Hepatocyte (in vitro differentiated cells): ENCODE measurements at places on chromosomes 2 and 18.
A peak's percentile ranks its signal among the peaks of the same experiment; 100 is the strongest.

DNA sequence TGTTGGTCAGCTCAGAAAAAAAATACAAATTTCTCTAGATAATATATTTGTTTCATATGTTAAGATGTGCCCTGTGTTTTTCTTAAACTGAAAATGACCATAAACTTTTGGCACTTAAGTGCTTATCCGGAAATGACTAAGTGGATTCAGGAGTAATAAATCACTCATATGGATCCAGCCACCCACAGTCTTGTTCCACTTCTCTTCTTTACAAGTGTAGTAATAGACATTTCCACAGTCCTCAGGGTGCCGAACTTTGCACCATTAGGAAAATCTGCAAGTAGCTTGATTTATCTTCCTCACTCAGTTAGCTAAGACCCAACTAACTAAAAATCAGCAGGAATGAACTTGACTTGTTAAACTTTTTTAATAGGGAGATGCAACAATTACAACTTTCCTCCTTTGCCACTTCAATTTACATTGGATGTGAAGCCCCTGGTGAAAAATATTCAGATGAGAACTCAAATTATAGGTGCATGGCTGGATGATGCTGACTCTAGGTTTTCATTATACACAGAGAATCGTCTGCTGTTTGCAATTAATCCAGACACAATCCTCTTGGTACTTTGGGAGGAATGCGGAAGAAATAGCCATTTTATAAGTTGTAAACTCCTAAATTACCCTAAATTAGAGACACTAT lies 322.5 kb downstream of the ARHGAP15 start:
- no peaks in the 10 kb centered on the region for H3K27me3 ChIP-seq
- no peak overlapping the region for H3K4me3 ChIP-seq
- DNase-seq: peak; percentile 13

DNA sequence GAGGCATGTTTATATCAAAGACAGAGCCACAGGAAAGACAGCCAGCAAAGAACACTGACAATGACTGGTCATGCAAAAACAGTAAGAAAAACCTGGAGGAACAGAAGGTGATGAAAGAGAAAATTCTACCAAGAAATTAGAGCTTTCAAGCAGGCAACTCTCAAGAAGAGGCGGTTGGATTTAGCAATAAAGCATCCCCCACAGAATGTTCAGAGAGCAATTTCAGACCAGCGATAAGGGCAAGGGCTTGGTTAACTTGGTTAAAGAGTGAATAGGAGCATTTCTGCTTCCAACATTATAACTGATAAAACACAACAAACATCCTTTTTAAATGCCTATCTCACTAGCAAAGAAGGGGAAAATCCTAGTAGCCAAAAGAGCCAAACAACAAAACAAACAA lies 68.0 kb upstream of the NCKAP5 start:
- H3K27me3 ChIP-seq: no peaks in the 10 kb centered on the region
- no peaks in the 10 kb centered on the region for H3K4me1 ChIP-seq
- no peak overlapping the region for H3K27ac ChIP-seq
- no peak overlapping the region for H3K4me3 ChIP-seq
- H3K36me3 ChIP-seq: no peaks in the 10 kb centered on the region
- DNase-seq: no peak

GRCh38 chr18:70663141-70663540 lies 374.3 kb downstream of the SOCS6 start:
- no peak overlapping the region for H3K27ac ChIP-seq
- H3K27me3 ChIP-seq: no peaks in the 10 kb centered on the region
- H3K4me1 ChIP-seq: no peaks in the 10 kb centered on the region
- H3K36me3 ChIP-seq: no peaks in the 10 kb centered on the region
- DNase-seq: no peak

- no peaks in the 10 kb centered on the region for H3K27me3 ChIP-seq
- peaks cover 4% of the 10 kb centered on the region for H3K4me1 ChIP-seq
- no peaks in the 10 kb centered on the region for H3K36me3 ChIP-seq
- DNase-seq: no peak
Observed at GRCh38 chr2:155141418-155141817, 442.9 kb downstream of the KCNJ3 start.

DNA sequence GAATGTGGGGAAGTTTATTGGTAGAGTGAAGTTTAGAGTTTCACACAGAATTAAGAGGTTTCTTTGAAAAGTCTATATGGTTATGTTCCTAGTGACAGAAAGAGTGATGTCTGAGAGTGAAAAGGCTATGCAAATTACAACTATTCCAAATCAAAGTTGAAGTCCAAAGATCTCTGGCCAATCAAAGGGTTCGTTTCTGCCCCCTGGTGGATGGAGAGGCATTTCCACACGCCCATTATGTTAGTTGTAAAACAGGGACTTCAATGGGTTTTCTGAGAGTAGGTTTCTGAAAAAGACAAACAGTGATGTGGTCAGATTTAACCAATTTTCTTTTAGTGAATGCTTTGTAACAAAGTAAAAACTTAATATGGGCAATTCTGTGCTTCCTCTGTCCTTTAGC lies 441.5 kb upstream of the POU3F3 start:
- peak; percentile 50 for DNase-seq
- H3K4me1 ChIP-seq: no peaks in the 10 kb centered on the region
- peaks cover 5% of the 10 kb centered on the region for H3K27me3 ChIP-seq
- no peaks in the 10 kb centered on the region for H3K36me3 ChIP-seq
- no peak overlapping the region for H3K27ac ChIP-seq

DNA sequence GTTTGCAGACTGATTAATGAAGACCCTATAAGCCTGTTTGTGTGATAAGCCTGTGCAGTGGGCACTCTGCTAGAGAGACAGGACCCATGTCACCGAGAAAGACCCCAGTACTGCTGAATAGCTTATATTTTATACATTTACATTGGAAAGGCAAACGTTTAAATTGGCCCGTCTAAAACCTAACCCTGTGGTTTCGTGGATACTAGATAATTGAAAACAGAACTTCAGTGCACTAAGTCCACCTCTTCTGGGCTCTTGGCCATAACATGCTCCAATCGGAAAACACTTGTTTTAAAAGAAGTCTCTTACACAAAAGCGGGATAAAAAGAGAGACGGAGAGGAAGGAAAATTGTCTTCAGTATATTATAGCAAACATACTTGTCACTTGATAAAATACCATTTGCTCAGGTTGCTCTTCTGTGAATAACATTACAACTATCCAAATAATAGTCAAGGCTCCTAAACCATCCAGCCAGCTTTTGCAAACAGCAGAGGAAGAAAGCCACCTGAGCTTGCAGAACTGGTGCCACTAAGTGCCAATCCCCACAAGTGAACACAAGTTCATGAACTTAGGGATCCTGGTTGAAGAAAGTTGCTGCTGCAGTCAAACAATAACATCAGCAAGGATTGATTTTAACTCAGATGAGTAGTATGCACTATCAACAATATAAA lies 218.4 kb upstream of the FN1 start:
- H3K36me3 ChIP-seq: no peaks in the 10 kb centered on the region
- H3K4me1 ChIP-seq: peaks cover 8% of the 10 kb centered on the region

- no peak for DNase-seq
- H3K4me3 ChIP-seq: no peak overlapping the region
- no peaks in the 10 kb centered on the region for H3K36me3 ChIP-seq
Observed at GRCh38 chr2:134621939-134622705, 96.7 kb downstream of the TMEM163 start.

DNA sequence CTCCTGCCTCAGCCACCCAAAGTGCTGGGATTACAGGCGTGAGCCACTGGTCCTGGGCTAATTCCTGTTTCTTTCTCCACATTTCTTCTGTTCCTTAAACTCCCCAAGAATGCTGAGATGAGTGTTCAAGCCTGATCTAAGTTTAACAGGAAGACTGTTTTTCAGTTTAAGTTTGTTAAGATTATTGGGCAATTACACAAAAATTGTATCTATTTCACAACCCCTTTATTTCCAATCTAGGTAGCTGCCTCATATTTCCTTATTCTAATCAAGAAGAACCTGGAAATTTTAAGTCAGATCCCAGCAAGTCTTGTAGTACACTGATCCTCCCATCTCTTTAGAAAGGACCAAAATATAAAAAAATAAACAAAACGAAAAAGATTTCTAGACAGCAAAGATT lies 11.7 kb downstream of the SFT2D3 start:
- no peaks in the 10 kb centered on the region for H3K27me3 ChIP-seq
- no peaks in the 10 kb centered on the region for H3K36me3 ChIP-seq
- no peaks in the 10 kb centered on the region for H3K4me1 ChIP-seq
- H3K4me3 ChIP-seq: no peak overlapping the region
